ENCODE measurements at places on chromosomes 4 and X.

GRCh38 chrX:54999717-55000598 lies at the start of gene APEX2:
TSS of gene APEX2 (plus strand) at chrX:55000363. CDS start at chrX:55000423, 60 bp downstream.
- DNase-seq = peak; percentile 58

DNA sequence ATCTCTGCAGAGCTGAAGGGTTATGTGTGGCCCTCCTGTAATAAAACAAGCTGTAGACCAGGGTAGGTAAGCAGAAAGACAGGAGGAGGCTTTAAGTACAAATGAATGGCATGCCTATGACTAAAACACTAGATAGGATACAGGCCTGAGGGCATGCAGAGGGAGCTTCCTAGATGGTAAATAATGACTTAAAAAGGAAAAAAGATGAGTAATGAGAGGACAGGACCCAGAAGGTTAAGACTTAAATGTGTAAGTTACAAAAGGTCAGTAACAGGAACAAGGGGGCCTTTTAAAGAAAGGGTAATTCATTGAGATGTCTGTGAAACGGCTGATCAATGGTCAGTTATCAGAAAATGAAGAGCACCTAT lies 194.8 kb downstream of the SOWAHB start:
- no peak for DNase-seq

DNA sequence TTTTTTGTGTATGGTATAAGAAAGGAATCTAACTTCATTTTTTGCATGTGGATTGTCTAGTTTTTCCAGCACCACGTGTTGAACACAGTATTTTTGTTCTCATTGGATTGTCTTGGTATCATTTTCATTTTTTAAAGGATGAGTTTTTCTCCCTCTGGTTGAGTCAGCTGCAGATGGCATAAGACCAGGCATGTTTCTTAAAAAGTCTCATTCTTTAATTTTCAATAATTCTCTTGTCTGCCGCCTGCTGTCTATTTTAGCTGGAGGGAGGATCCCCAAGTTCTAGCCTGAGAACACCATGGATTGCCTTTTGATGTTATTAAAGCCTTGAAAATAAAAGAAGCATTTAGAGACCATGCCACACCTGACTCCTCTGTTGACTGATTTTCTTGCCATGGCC lies 263.8 kb downstream of the ARHGAP24 start:
- no peak for DNase-seq

DNA sequence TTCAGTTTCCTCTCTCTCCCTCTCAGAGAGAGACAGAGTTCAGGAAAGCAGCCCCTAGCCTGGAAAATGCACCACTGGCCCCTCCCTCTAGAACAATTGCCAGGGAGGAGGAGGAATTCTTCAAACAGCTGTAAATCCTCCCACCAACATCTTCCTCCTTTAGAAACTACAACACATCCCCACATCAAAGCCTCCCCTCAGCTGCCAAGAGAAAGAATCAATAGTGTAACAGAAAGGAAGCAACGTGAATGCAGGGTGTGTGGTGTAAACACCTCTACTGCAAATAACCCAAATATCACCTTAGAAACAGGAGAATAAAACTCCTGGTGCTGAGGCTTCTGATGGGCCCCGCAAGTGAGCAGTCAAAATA lies 249.9 kb upstream of the GATB start:
- no peak for DNase-seq

GRCh38 chrX:3521396-3521795 lies 174.9 kb upstream of the MXRA5 start:
- DNase-seq = no peak

- DNase-seq = no peak
These were observed 114.5 kb upstream of the ACSL4 start for GRCh38 chrX:109847257-109848187.

GRCh38 chr4:6834867-6835266 lies 52.3 kb downstream of the KIAA0232 start:
- DNase-seq = no peak

DNA sequence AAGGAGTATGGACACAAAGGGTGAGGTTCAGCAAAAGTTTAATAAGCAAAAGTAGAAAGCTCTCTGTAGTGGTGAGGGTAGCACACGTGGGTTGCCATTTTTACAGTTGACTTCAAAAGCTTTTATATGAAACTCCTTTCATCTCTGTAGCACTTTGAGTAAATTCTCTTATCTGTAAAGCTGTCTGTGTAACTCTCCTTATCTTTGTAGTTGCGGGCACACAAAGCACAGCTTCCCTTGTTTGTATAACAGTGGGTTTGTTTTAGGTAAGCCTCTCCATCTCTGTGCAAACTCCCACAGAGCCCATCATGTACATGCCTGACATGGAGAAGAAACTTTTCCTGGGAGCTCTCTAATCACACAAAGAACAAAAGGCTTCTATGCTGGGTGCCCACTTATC lies 325.9 kb upstream of the PABPC5 start:
- DNase-seq = no peak

- peak; percentile 68 for DNase-seq
These were observed 29.6 kb downstream of the PDGFC start for GRCh38 chr4:156941940-156942548.

GRCh38 chr4:110475881-110476818 lies at the start of gene ENPEP:
TSS of gene ENPEP (plus strand) at chr4:110476155. CDS start at chr4:110476415, 260 bp downstream.
- no peak for DNase-seq

DNA sequence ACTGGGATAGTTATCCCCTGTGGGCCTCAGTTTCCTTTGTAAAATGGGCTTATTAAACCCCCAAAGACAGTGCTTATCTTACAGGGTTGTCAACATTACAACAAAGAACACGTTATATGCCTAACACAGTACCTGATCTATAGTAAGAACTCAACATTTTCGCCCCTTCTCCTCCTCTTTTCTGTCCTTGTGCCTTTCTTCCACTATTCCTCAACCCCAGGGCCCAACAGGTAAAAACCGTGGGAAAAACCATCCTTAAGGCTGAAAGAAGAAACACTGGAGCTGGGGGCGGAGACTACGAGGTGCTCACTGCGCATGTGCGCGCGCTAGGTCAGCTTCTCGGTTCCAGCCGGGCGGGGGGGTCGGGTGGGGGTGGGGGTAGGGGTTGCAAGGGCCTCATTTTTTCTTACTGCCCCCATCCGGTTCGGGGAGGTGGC lies 426 bp upstream of the XIAP start:
- no peak for DNase-seq

DNA sequence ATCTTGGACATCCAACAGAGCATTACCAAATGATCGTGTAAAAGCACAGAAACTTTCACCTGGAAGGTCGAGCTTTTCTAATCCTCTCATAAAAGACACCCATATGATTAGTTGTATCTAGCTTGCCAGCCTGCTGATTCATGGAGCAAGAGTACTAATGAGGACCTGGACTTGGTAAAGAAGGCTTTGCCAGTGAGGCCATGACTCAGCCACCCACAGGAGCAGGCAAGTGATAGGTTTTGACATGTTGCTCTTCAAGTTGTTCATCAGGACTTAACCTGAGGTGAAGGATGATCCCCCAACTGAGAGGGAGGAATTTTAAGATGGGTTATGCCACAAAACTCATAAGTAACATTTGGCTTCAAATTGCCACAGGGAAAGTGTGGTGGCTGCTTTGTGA lies 24.7 kb upstream of the EPGN start:
- DNase-seq = no peak

GRCh38 chr4:186069729-186070128 lies 773 bp downstream of the TLR3 start:
- no peak for DNase-seq

DNA sequence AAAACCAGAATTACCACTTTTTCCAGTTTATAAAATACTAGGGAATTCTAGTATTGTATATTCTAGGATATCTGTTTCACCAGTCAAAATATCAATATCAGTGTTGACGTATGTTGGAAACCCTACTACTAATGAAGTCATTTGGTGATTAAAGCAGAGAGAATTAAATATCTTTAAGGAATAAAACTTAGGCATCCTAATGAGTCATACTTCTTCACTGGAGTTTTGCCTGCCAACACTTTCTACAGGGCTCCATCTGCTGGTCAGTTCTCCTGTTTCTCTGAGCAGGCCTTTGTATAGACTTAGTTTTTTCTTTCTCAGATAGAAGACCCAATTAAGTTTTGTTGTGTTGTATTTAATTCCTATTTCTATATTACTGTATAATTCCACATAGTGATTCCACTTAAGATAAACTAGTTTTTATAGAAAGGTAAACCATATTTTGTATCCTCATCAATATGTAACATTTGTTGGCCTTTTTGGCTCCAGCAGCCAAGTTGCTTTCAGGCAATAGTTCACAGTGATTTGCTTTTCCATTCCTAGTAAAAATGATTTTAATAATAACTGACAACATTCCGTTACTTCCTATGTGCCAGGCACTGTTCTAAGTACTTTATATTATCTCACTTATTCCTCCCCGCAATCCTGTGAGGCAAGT lies 3.5 kb downstream of the AP1AR start:
- DNase-seq = peak; percentile 77

DNA sequence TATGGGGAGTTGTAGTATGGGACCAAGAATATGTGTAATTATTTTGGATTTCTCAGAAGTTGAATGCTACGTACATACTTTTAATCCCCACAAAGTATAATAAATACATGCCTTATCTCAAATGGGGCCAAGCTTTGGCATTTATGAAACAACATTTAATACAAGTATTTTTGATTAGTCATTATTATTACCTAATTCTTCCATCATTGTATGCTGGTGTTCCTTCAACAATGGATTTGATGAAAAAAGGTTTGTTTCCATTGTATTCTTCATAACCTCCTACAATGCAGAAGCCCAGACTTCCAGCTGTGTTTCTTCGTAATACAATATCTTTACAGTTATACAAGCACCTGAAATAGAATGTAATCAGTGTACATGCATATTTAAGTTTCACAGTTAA lies 83.8 kb downstream of the FIP1L1 start:
- DNase-seq = no peak

- no peak for DNase-seq
These were observed 477 bp downstream of the KLHL13 start for GRCh38 chrX:118115953-118116712.

DNA sequence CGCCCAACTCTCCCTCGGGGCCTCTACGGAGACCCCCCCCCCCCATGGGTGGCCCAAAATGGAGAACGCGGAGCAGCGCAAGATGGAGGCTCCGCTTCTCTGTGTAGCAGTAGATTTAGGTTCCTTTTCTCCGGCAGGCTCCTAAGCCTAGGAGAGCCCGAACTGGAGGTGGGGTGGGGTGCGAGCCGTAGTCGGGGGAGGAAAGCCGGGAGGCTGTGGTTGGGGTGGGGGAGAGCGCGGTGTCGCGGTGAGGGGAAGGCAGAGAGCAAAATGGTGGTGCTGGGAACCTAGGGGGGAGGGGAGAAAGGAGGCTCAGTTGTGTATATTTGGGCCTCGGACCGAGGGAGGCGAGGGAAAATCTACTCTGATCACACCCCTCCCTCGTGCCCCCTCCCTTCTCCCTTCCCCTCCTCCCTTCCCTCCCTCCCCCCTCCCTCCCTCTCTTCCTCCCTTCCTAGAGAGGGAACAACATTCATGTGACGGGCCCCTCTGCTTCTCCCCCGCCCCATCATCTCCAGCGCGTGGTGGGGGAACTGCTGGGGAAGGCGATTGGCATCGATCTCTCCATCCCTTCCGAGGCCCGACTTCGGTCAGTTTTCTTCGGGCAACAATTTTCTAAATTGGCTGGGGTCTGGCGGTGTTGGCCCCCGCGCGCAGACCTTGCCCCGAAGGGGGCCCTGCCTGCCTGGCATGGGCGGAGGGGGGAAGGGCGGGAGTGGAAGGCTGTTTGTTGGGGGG lies at the start of gene STAG2:
TSS of gene STAG2 (plus strand) at position 439 of the 738 bp plus-strand sequence. CDS start 60,922 bp downstream, outside the sequence.
- DNase-seq = peak; percentile 86

DNA sequence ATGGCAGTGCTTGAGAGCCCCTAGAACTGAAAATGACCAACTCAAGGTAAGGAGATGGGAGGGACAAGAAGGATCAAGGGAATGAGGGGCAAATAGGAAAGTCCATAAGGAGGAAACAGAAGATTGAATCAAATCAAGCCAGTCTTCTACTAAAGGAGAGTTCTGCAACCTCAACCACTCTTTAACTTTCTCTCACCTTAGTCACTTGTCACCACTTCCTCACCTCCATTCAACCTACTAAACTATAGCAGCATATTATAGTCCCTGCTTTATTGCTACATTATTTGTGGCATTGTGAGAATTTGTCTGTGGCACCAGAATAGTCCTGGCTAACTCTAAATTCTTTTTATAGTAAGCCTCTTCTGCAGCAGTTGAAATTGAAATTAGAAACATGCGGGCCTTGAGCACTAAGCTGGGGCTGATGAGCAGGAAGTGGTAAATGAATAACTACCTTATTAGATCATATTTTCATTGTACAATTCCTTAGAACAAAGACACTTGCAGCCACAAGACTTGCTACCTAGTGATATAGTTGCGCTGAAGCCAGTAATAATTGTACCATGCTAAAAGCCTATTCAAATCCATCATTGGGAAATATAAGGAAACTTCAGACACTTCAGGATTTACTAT lies 336.9 kb downstream of the ZNF674 start:
- DNase-seq = no peak

DNA sequence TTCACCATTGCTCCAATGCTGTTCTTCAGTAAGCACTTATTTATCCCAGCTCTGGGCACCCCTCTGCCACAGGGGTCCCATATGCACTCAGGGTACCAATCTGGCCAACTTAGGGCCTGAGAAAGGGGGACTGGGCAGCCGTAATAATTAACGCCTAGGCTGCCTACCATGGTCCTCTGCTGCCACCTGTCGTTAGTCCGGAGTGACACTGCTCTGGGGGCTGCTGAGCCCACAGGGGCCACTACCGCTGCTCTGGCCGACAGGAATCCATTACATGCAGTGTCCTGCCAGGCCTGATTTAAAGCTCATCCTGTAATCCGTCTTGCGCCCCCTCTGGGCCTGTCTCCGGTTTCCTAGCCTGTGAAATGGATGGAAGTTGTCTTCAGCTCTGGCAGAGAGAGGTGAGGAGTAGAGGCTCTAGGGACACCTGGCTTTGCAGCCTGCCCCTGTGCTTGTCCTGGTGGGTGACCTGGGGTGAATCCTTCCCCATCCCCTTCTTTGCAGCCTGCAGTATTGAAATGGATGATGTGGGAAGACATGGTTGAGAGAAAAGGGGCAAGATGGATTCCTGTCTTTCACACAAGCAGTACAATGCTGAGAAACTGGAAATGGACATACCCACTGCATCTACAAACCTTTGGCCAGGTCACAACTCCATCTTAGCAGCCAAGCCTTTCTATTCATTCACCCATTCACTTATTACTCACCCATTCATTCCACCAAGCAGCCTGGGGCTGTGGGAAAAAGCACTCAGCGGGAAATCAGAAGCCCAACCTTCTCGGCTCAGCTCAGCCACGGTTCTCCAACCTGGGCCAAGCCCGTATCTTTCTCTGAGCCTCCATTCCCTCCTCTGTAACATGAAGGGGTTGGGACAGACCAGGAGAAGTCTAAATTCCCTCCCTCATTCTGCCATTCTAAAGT lies 116.3 kb upstream of the NALF2 start:
- DNase-seq = peak; percentile 28

All from T47D (cell line).